ENCODE measurements at places on chromosomes 6 and 20.

DNA sequence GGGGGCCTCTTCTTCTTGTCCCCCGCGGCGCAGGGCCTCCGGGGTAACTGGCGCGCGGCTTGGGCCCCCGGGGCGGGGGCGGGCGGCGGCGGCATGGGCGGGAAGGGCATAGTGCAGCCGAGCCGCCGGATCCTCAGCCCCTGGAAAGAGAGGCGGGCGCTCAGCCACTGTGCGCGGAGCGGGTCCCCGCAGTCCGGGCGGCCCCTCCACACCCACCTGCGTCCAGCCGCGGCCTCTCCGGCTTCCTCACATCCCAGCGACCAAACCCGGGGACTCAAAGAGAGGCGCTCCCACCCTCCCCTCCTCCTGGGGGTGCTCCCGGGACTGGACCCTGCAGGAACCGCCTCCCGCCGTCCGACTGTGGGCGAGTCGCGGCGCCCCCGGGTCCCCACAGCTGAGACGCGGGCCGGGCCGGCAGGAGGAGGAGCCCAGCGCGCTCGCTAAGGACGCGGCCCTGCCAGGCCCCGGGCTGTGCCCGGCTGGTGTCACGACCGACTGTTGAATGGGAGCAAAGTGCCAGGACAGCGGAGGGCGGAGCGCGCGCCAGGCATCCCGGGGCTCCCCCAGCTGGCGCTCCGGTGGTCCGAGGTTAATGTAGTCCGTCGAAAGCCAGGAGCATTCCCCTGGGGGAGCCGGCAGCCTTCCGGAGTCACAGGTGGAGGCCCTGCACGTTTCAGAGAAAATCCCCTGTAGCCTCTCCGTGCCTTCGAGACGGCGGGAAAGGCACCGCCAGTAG lies at the start of gene PRR18:
TSS of gene PRR18 (minus strand) at position 360 of the 736 bp plus-strand sequence. CDS start at position 110, 250 bp downstream.
- no peak for DNase-seq

DNA sequence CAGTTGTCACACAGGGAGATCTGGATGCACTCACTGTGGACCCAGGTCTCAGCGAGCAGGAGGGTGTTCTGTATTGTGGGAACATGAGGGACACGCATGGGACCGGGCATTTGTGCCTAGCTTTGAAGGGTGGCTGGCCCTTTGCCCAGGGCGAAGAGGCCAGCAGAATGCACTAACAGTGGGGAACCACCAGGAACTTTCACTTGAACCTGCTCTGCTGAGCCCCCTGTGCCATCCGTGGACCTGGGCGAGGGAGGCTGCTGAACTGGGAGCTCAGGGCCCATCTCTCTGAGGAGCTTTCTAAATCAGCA lies 1.2 kb upstream of the ULBP2 start:
- DNase-seq: no peak

DNA sequence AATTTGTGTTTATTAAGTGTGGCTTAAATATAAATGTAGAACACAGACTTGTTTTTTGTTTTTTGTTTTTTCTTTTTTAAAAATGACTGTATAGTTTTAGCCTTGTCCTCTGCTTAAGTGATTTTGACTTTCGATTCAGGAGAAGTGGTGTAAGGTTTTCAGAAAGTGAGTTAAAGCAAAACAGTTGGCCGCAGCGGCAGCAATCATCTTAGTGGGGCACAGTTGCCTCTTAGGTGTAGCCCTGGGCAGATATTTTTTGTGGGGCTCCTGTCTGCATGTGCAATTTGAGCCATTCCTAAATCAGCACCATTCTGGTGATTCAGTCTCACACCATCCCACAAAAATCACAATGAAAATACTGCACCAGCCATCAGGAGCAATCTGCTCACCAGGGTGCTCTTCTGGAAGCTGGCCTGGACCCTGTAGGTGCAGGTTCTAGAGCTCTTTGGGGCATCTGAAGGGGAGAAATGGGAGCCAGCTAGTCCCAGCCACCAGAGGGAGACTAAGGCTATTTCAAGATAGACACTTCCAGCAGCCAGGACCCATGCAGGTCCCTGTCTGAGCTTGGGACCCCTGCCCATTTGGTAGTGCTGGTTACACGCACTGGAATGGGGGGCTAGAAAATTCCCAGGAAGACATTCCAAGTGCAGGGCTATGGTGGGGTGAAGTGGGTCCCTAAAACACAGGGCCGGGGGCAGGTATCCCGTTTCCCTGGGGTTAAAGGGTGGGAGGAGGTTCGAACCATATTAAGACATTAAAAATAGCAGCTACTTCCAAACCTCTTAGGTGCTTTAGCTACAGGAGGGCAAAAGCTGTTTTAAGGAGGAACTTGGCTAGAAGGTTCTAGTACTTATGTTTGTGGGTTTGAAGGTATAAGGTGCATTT lies 156.6 kb downstream of the NFATC2 start:
- DNase-seq: peak; percentile 44

DNA sequence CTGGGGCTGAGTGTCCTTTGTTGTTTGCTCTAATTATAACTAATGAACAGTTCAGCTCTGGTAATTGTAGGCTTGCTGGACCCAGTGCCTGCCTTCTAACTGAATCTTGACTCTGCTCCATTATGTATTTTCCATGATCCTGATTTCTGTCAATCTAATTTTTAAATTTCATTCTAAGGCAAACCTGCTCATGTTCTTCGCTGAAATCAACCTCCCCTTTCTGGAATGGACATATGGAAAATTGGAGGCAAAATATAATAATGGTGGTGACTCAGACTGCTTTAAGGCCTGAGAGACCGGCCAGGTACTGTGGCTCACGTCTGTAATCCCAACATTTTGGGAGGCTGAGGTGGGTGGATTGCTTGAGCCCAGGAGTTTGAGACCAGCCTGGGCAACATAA lies 182.7 kb upstream of the AKAP12 start:
- no peak for DNase-seq

- no peak for DNase-seq
Observed at GRCh38 chr20:29876911-29877285, 1380.6 kb upstream of the DEFB115 start.

DNA sequence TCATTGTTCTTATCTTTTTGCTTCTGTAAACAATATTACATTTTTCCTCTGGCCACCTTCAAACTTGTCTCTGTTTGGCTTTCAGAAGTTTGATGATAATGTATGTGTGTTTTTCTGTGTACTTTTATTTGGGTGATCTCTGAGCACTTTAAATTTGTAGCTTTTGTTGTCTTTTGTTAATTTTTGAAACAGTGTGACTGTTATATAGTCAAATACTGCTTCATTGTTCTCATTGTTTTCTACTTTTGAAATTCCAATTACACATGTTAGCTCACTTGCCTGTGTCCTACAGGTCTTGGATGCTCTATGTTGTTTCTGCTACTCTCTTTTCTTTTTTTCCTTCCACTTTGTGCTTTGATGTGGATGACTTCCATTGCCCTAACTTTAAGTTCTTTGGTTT lies 460.1 kb upstream of the KHDRBS2 start:
- no peak for DNase-seq

GRCh38 chr6:134416418-134417154 lies 98.7 kb upstream of the SGK1 start:
- peak; percentile 61 for DNase-seq

Measured in fibroblast of skin of back (primary cell).